Activated gamma-delta T cell (primary cell): ENCODE measurements at places on chromosomes 12 and 14.

- no peak for DNase-seq
Observed at GRCh38 chr14:47705683-47706082, 30.3 kb upstream of the MDGA2 start.

DNA sequence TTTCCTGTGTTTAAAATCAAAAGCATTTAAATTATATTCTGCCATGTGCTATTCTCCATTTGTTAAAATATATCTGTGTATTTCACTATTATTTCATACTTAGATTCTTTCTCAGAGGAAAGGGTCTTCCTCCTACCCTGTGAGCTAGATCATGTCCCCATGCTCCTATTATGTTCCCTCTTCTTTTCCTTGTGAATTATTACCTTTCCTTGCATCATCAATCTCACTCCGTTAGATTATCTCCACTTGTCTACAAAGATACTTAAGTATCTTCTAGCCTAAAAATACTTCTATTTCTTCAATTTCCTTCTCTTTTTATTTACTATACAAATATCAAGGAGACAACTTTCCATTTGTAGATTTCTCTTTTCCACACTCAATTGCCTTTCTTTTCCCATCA lies 146.5 kb downstream of the FOXG1 start:
- no peak for DNase-seq

DNA sequence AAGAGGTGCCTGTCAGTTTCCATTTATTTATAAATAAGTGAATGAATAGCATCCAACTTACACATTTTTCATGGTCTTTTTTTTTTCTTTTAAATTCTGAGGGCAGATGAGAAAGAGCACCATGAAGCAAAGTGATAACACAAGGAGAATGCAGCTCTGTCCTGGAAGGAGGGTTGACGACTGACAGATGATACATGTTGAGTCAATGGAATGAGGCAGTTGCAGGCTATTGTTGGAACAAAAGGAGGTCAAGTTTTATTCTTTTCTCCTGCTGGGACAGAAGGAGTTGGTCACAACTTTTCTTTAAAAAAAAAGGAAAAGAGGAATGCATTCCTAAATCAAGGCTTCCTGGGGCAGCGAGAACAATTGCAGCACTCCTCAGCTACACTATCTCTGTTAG lies 119.9 kb upstream of the PLEKHG7 start:
- DNase-seq = no peak

DNA sequence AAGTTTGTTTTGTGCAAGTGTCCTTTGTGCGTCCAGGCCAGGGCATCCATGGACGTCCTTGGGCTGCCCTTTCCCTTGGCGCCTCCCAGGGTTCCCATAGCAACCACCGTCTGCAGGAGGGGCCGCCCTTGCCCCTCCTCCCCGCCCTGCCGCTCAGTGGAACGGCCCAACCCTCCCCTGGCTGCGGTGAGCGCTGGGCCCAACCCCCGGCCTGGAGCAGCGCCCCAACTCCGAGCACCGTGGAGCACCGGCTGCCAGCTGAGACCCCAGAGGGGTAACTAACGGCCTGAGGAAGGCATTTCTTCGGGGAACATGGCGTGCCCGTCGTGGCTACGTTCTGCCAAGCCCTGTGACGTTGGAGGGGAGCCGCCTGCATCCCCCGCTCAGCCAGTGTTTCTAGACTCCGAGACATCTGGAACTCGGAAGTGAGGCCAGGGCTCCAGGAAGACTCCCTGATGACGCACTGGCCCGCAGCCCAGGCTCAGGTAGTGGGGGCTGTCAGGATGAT lies 5.3 kb upstream of the ACACB start:
- peak; percentile 15 for DNase-seq

DNA sequence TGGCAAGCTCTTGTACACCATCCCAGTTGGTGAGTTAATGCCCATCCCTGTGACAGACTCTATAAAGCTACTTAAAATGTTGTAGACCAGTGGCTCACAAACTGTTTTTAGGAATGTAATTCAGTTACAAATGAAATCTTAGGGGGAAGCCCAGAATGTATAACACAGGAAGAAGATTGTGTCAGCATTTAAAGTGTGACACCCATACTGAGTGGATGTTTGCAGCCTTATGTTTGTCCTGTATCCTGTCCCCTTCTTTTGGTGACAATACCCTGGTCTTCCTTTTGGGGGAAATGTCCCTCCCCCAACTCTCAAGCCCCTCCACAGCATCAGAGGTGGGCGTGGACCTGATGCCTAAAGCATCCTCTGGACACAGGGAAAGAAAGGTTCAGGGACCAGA lies 47.6 kb upstream of the FAM222A start:
- DNase-seq = no peak

DNA sequence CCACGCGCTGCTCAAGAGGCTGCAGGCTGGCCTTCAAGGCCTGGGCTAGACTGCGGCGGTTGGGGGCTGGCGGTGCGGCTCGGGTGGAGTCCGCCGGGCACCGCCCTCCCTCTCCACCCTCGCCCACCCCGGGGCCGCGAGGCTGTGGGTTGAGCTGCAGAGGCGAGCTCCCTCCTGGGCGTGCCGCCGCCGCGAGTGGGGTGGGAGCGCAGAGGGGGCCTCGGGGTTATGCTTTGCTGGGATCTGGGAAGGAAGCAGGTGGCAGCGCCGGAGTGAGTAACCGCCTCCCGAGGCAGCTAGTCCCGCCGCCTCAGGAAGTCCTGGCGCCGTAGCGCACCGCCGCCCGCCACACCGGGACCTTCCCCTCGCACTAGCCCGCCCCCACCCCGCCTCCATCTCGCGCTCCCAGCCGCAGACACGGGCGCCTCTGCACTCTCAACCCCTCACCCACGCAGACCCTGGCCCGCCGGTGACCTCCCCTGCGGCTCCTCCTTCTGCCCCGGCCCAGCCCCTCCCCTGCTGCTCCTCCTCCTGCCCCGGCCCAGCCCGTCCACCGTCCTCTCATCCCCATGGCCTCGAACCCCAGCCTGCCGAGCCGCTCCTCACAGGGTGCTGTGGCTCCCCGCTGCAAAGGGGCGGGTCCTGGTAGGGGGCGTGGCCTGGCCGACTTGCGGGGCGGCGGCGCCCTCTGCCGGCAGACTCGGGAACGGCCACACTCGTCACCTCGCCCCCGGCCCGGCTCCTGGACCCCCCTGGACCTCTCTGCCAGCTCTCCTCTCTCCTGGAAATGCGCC lies 16.6 kb downstream of the TAMALIN start:
- DNase-seq = peak; percentile 86

- peak; percentile 47 for DNase-seq
Observed at GRCh38 chr14:71320734-71321573, 413.7 kb downstream of the PCNX1 start.

GRCh38 chr12:54173066-54173726 lies 15.6 kb downstream of the SMUG1 start:
- no peak for DNase-seq

DNA sequence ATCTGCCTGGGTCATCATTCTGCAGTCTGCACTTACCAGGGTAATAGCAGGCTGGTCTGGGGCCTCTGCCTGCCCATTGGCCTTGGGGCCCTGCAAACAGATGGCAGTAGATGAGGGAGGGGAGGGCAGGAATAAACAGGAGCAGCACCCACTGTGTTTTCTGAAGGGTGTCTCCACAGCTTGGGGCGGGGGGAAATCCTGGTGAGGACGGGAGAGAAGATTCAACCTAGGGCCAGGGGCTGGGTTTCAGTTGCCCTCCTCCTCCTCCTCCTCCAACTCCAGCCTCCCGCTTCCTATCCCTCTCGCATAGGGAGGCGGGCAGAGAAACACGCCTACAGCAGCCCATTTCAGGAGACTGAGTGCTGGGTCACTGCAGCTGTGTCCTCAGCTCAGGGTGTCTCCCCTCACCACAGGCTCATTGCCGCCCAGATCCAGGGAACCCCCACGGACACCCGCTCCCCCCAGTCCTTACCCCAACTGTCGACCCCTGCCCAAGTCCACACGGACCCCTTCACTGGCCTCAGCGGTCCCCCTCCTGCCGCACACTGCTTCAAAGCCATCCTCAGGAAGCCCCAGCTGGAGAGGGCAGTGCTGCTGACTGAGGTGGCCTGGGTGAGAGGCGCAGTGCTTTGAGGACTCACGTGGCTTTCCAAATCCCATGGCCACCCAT lies 9.1 kb upstream of the KRT80 start:
- no peak for DNase-seq

- no peak for DNase-seq
Observed at GRCh38 chr12:53976172-53976822, 1.5 kb upstream of the HOTAIR start.

- no peak for DNase-seq
Observed at GRCh38 chr12:103687253-103687652, 100.2 kb downstream of the STAB2 start.

DNA sequence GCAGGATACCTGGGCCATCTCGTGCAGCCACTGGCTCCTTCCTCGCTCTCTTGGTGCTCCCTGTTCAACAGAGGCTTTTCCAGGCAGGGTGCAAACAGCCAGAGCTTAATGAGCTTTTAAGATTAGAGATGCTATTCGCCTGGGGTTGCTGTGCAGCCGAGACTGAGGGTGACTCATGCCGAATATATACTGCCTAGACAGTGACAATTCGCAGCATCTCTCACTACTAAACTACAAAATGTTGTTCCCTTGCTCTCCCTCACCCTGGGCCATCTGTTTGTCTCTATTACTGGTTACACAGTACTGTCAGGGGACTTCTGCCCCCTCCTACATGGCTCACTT lies 26.0 kb upstream of the TESC start:
- DNase-seq = no peak
